Hematopoietic multipotent progenitor cell treated with erythropoietin and hydrocortisone succinate and interleukin-3 and kit ligand, for 6 days (in vitro differentiated cells): ENCODE measurements at places on chromosomes 7 and 10.

- DNase-seq = no peak
Measured at GRCh38 chr7:17580856-17581255, 282.4 kb downstream of the AHR start.

GRCh38 chr10:1545524-1545923 is 191.8 kb downstream of the ADARB2 start:
- no peak for DNase-seq

DNA sequence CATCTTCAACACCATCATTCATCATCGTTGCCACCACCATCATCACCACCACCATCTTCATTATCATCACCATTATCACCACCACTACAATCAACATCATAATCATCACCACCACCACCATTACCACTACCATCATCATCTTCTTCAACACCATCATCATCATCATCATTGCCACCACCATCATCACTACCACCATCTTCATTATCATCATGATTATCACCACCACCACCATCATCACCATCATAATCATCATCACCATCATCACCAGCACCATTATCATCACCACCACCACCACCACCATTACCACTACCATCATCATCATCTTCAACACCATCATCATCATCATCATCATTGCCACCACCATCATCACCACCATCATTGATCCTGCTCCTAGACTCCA is 112.7 kb downstream of the OAT start:
- no peak for DNase-seq

DNA sequence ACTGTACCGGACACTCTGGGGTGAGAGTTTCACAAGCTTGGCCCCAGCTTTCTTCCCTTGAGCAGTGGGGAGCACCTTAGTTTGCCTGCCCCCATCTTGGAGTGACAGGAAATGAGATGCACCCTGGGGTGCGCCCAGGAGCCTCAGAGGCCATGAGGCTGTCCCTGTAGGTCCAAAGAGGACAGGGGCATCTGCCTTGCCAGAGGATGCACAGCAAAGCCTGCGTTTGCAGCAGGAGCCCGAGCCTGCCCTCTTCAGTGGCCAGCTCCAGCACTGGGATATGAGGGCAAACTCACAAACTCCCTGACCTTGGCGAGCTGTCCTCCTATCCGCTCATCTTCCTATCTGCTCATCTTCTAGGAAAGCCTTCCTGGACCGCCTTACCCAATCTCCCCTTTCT is 79.5 kb downstream of the PROSER2 start:
- DNase-seq = no peak

DNA sequence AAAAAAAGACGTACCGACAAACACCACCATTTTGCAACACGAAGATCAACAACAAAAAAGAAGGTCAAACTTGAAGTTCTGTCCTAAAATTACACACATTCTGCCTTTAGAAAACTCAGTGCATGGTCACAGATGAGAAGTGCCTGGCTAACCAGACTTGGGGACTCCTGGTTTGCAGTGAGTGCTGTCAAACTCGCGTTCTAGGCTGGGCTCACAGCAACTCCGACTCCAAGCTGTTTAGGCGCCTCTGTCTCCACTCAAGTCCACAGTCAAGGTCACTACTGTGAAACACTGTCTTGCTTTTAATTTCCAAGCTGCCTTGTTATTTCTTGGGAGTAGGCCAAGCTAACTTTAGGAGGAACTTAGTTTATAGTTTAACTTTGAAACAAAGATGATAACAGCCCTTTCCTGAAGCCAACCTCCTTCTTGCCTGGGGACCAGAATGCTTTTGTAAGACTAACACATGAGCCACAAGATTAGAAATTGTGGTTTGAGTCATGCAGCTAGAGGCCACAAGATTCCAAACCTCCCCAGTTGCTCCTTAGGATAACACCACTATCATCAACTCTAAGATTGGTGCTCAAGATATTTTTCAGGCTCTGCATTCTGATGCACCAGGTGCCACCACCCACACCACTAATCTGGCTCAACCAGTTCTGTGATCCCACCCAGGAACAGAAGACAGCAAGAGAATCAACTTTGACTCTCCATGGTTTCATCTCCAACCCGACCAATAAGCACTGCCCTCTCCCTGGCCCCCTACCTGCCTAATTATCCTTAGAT is 1.1 kb upstream of the DNAAF5 start:
- peak; percentile 92 for DNase-seq

DNA sequence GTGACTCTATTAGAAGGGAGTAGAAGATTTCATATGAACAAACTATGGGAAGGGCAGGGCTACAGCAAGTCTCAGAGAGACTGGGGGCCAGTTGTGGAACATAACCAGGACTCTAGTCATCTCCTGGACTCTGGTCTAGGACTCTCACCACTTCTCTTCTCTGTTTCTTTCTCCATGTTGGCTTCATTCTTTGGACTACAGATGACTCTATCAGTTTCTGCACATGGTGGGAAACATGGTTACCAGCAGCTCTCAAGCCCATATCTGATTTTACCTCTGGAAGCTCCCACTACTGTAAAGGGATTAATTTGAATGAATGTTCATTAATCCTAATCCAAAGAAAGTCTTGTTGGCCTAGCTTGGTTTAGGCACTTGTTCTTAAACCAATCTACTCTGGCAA is 84.7 kb downstream of the LRGUK start:
- DNase-seq = no peak

- no peak for DNase-seq
Measured at GRCh38 chr7:96061009-96061408, 260.9 kb downstream of the SLC25A13 start.

- no peak for DNase-seq
Measured at GRCh38 chr10:112919721-112920120, 30.3 kb upstream of the TCF7L2 start.

DNA sequence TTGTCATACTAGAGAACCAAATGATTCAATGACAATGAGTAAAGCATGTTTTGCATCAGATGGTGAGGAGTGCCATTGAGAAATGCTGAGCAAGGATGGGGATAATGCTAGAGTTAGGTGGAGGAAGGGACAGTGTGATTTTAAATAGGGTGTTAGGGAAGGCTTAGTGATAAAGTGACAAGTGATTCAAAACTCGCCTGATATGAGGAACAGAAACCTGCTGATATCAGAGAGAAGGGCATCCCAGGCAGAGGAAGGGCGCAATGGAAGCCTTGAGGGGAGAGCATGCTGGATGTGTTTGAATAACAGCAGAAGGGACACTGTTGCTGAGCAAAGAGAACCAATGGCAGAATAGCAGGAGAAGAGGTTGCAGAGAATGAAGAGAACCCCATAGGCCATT is 196.2 kb downstream of the NRG3 start:
- no peak for DNase-seq

- DNase-seq = peak; percentile 16
Measured at GRCh38 chr10:78700413-78700812, 368.4 kb upstream of the ZMIZ1 start.

GRCh38 chr7:38928506-38928905 is 19.5 kb upstream of the VPS41 start:
- no peak for DNase-seq

- DNase-seq = no peak
Measured at GRCh38 chr7:13879994-13880686, 109.3 kb downstream of the ETV1 start.

DNA sequence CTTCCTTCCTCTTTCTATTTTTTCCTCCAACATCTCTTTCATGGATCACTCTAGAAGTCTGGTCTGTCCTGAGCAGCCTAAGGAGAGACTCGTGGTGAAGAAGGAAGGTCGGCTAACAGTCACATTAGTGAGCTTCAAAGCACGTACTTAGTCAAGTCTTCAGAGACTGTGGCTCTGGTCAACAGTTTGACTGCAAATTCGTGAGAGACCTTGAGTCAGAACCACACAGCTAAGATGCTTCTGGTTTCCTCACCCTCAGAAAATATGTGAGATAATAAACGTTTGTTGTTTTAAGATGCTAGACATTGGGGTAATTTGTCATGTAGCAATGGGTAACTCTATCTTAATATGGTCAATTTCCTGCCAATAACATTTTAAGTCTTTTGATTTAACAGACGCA is 126.2 kb upstream of the LRRN3 start:
- no peak for DNase-seq

GRCh38 chr7:124542476-124542875 is 223.1 kb downstream of the GPR37 start:
- no peak for DNase-seq

DNA sequence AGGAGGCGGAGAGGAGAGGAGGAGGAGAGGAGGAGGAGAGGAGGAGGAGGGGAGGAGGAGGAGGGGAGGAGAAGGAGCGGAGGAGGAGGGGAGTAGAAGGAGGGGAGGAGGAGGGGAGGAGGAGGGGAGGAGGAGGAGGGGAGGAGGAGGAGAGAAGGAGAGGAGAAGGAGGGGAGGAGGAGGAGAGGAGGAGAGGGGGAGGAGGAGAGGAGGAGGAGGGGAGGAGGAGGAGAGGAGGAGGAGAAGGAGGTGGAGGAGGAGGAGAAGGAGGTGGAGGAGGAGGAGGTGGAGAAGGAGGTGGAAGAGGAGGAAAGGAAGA is 15.5 kb upstream of the CRCP start:
- no peak for DNase-seq

DNA sequence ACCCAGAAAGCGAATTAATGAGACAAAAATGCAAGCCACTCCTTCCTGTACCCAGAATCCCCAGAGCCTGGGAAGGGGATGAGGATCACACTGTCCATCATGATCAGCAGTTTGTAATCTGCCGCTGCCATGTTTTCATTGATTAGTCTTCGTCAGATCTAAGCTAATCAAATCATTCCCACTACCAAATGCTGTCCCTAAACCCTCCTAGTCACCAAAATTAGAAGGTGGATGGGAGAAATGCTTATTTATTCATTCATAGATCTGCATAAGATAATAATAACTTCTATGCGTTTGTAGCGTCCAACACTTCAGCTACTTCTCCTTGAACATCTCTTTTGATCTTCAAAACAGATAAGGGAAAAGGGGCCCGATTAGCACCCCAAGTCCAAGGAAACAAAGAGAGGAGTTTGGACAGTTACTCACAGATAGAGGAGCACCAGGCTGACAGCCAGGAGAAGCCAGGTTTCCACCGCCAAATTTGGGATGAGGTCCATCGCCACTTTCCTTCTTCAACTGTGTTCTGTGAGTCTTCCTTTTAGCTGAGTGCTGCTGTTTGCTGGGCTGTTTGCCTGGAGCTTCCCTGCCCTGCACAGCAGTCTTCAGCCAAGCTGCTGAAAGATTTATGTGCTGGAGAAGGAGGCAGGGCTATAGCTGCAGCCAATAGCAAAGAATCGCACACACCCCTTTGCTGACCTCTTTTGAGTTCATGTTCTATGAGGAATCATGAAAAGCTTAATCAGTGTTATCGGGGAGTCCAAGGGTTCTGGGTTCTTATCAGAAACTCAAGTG is at the start of gene CYP3A5:
Gene CYP3A5 (minus strand): TSS at position 597 of the 792 bp plus-strand sequence. CDS start 100 bp downstream, at position 497.
- DNase-seq = no peak

DNA sequence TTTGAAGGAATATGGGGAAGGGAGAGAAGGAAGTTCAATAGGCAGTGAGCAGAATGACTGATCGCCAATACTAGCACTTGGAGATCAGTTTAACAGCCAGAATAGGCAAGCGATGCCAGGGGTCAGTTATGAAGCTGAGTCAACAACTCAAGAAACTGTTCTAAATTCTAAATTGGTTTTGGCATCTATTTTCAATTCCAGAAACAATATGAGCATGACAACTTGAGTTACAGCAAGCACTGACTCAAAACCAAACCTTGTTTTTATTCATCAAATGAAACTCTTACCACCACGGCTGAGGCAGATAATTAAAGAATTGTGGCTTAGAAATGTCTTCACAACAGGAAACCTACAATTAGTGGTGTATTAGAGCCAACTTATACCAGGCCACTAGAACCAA is 180.5 kb upstream of the ASAH2 start:
- DNase-seq = no peak

DNA sequence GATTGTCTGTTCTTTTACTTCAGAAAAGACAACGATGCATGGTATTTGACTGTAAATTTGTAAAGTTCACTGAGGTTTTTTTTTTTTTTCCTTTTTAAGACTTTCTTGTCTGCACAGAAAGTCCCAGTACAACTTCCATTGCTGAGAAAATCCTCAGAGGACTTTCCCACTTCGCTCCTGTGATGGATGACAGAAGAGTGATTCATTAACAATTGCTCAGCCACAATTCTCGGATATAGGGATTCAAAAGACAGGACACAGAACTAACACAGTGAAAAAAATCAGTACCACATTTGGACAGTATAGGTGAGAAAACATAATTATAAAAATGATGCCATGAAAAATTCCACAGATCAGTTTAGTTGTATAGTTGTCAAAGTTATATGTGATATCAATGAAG is 48.0 kb downstream of the SEC23IP start:
- DNase-seq = no peak

- DNase-seq = peak; percentile 75
Measured at GRCh38 chr10:122981066-122981464, 864 bp downstream of the PSTK start.

- no peak for DNase-seq
Measured at GRCh38 chr10:31025142-31025541, 6.5 kb downstream of the ZNF438 start.

DNA sequence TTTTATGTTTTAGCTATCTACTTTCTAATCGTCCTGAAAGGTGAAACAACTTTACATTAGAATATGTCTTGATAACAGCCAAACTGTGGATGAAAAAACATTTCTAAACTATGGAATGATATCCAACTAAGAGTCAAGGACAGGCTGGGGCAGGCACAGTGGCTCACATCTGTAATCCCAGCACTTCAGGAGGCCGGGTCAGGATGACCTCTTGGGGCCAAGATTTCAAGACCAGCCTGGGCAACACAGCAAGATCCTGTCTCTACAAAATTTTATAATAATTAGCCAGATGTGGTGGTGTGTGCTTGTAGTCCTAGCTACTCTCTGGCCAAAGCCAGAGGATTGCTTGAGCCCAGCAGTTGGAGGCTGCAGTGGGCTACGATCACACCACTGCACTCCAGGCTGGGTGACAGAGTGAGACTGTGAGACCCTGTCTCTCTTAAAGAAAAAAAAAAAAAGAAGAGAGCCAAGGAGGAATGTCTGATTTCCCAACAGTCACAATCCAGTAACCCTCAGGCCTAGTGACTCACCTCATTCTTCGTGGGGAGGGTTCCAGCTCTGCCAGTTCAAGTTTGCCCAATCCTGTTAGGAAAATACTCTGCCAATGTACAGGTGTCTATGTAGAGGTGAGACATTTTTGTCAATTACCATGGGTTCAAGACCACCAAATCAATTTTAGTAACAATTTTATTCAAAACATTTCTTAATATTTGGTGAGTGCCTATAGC is 14.6 kb upstream of the FZD1 start:
- no peak for DNase-seq

GRCh38 chr7:2017481-2017891 is 215.3 kb downstream of the MAD1L1 start:
- DNase-seq = no peak
